HS-5 (cell line): ENCODE measurements at places on chromosomes 16 and 17.

GRCh38 chr17:65662196-65662595 is 100.7 kb upstream of the AXIN2 start:
- DNase-seq = no peak

GRCh38 chr16:74844041-74844980 is 69.7 kb upstream of the FA2H start:
- DNase-seq = peak; percentile 23

GRCh38 chr16:84284154-84284722 is 10.4 kb upstream of the WFDC1 start:
- DNase-seq = no peak

DNA sequence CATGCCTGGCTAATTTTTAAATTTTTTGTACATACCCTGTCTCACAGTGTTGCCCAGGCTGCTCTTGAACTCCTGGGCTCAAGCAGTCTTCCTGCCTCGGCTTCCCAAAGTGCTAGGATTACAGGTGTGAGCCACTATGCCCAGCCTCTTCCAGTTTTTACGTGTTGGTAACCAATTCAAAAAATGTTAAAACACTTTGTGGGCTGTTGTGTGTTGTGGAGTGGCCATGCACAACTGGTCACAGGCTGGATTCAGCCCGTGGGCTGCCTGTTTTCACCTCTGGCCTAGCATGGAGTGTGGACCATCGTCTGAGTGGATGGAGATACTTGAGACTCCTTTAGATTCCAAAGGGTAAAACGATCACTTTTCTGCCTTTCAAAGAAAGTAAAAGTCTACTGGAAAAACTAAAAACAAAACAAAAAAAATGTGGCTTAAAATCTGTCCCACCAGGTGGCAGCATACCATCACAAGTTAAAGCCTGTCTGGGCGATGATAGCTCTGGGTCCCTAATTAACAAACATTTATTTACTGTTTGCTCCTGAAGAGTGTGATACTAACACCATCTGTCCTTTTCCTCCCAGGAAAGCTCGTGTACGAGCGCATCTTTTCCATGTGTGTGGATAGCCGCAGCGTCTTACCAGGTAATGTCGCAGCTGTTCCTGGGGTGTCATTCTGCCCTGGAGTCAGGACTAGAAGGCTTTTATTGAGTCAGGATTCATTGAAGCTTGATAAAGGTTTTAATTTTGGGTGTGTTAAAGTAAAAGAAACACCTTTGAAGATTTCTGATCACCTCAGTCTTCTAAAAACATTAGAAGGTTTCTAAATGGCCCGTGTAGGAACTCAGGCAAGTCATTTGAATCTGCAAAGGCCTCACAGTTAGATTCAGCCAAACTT is 45.8 kb downstream of the VPS35L start:
- DNase-seq = peak; percentile 18

GRCh38 chr16:69324585-69325253 is 5.7 kb downstream of the PDF start:
- DNase-seq = no peak

- no peak for DNase-seq
Observed at GRCh38 chr16:76943921-76944320, 247.1 kb upstream of the MON1B start.

- no peak for DNase-seq
Observed at GRCh38 chr16:56233795-56234566, 42.7 kb downstream of the GNAO1 start.

DNA sequence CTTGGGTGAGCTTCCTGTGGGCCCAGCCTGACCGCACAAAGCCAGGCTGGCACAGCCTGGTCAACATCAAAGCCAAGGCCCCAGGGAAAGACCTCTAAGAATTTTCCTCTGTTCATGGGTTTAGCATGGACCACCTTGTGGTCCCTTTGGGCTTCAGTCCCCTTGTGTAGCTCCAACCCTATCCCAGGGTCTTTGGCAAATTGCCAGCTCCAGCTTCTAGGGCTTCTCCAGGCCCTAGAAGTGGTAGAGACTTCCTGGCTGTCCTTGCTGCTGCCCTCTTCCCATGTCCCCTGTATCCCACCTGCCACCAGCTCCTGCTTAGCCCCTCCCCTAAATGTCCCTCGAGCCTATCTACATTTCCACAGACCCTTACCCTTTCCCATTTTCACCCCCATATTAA is 9.7 kb upstream of the ITGA3 start:
- DNase-seq = no peak

DNA sequence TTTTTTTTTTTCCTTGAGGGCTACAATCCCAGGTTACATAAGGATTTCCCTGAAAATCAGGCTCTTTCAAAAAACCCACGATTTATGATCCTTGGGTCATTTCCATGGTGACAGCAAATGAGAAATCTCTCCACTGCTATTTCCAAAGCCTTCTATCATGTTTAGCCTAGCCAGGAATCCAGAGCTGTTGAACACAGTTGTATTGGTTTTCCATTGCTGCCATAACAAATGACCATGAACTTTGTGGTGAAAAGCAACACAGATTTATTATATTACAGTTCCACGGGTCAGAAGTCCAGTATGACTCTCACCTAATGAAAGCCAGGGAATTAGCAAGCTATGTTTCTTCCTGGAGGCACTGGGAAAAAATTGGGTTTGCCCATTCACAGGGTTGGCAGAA is 106.6 kb downstream of the MAF start:
- no peak for DNase-seq

DNA sequence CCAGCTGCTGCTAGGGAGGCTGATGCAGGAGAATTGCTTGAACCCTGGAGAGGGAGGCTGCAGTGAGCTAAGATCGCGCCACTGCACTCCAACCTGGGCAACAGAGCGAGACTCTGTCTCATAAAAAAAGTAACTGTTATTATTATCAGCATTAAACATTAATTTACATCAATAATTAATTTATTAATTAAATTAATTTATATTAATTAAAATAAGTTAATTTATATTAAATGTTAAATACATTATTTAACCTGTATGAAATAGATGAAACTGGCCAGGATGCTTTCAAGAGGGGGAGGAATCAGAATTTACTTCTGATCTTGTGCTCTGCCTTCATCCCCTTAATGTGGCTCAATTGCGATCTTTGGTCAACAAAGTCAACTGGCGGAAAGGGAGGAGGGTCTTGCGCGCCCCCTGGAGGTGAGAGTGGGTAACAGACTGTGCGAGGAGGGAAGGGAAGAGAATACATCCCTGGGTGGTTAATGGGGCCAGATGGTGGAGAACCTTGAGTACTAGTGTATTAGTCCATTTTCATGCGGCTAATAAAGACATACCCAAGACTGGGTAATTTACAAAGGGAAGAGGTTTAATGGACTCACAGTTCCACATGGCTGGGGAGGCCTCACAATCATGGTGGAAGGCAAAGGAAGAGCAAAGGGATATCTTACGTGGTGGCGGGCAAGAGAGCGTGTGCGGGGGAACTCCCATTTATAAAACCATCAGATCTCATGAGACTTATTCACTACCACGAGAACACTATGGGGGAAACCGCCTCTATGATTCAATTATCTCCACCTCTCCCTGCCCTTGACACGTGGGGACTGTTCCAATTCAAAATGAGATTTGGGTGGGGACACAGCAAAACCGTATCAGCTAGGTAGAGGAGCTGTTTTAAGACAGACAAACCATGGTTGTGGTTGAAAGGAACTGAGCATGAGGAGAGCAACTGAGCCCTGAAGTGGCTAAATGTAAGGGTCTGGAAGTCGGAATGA is 15.7 kb upstream of the CPPED1 start:
- no peak for DNase-seq

DNA sequence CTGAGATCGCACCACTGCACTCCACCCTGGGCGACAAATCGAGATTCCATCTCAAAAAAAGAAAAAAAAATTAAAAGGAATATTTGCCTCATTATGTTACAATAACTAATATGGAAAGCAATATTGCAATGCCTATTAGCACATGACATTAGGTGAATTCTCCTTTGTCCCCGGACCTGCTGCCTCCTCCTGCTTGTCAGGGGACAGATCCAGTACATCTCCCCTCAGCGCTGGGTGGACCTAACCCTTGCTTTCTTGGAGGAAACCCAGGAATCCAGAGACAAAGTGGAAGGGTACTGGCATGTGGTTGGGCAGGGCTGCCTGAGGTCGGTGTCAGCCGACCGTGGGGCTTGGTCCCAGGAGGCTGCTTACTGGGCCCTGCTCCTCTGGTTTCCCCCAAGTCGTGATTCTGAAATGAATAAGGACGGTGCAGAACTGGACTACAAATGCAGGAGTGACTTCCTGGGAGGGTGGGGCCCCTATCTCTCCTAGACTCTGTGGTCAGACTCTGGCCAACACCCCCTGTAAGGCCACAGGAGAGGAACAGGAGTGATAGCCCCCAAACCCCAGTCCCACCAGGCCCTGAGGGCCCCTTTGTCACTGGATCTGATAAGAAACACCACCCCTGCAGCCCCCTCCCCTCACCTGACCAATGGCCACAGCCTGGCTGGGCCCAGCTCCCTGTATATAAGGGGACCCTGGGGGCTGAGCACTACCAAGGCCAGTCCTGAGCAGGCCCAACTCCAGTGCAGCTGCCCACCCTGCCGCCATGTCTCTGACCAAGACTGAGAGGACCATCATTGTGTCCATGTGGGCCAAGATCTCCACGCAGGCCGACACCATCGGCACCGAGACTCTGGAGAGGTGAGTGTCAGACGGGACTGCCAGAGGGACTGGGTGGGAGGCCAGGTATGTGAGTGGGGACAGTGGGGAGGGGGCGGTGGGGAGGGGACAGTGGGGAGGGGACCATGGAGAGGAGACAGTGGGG is at the start of gene HBZ:
TSS of gene HBZ (plus strand) at position 504 of the 988 bp plus-strand sequence. CDS start at position 770, 266 bp downstream.
- DNase-seq = no peak

GRCh38 chr17:78045316-78045715 is 83.2 kb downstream of the TMC6 start:
- DNase-seq = no peak

DNA sequence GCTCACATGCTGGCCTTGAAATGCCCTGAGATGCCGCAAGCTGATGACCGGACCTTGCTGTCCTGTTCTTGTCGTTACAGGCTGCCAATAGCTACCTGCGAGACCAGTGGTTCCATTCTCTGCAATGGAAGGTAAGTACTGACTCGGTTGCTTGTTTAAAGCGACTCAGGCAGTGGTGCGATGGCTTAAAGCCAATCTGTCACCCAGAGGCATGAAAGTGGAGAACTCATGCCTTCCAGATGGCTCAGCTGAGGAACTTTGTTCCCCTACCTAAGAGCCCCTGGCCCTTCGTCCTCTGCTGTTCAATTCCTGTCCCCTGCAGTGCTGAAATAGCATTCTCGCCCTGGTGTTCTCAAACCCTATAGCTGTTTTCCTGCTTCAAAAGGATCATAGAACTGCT is 158.3 kb upstream of the PLCG2 start:
- no peak for DNase-seq
